ENCODE measurements at places on chromosomes 6 and 20.

DNA sequence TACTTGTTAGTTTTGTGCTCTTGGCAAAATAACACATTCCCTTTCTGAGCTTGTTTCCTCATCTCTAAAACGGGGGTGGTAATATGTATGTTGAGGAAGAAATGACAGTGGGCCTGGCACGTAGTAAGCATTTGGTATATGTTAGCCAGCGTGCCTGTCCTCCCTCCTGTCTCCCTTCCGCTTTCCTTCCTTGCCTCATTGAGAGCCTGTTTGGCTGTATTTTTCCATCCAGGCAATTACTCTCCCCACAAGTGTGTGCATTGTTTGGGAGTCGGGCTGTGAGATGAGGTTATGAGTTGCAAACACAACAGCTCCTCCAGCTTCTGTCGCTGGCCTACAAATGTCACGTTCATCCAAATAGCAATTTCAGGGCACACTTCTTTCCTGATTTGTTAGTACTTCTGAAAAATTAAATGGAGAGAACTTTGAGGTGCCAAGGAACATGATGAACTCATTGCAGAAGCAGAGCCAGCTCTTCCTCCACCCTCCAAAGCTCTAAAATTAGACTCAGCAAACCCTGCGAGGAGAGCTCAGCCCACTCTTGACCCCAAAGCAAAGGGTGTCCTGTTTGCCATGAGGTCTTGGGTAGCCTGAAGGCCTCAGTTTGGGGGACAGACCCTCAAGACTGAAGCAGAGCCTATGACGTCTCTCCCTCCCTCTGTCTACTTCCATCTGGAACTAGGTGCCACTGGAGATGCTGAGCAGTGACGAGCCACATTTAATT, 50.7 kb upstream of the TOX2 start:
- no peak for DNase-seq

DNA sequence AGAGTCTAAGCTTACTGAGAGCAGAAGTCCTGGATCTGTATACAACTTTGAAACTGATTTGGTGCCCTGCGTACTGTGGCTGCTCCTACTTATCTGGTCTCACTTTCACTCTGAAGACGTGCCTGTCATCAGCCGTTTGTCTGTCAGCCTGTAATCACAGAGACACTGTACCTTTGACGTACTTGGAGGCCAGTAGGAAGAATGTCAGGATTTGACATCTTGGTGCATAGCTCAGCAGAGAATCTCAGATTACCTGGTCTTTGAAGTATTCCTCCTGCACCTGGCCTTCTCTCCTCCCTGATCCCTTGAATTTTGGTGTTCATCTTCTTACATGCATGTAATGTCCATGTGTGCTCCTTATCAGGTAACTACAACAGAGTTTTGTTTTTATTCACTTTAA, 37.7 kb downstream of the DSE start:
- no peak for DNase-seq

- DNase-seq = no peak
Observed at GRCh38 chr6:43736211-43736786, 33.7 kb upstream of the VEGFA start.

- peak; percentile 96 for DNase-seq
Observed at GRCh38 chr20:44210406-44211176, at the start of gene OSER1. Gene OSER1, minus strand, starts transcription at chr20:44210771. Its CDS starts 3,814 bp downstream, at chr20:44206957.

DNA sequence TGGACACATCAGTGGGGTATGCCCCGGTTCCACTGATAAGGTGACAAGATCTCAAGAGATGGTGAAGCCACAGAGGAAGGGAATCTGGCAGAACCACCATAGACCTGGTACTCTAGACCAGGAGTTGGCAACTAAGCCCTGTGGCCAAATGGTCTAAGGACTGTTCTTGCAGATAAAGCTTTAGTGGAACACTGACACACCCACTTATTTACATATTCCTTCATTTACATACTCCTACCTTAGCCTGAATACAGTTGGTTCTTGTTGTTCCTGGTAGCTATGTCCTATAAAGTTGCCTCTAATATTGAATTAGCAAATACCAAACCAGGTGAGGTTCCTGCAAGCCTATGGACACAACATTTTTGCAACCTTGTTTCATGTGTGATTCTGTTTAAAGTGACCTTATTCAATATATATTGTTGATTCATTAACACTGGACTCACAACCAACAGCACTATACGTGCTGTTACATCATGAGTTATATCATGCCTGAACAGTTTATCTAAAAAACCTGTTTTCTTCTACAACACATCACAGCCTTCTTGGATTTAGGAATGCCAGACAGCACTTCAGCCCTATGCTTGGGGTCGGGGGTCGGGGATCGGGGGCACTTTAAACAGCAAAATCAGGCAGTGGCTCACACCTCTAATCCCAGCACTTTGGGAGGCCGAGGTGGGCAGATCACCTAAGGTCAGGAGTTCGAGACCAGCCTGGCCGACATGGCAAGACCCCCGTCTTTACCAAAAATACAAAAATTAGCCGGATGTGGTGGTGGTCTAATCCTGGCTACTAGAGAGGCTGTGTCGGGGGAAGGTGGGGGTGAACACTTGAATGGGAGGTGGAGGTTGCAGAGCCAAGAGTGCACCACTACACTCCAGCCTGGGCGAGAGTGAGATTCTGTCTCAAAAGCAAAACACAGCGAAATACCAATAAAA, 2.5 kb downstream of the CCDC167 start:
- DNase-seq = no peak

DNA sequence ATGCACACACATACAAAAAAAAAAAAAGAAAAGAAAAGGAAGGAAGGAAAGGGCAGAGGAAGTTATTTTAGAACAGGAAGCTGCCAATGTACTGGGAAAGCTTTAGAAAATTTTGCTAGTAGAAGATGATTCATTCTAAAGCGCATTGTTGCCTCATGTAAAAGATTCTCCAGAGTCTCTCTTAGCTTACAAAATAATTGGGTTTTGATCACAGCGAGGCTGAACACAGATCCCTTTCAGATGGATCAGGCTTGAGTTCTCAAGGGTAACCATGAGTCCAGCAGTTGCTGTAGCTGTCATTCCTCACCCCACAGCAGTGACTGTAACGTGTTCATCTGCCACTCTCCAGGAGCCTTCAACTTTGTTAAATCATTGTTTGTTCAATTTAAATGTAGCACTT, 81.9 kb downstream of the PHACTR2 start:
- no peak for DNase-seq

- no peak for DNase-seq
Observed at GRCh38 chr20:48880981-48881657, 40.4 kb upstream of the ARFGEF2 start.

- DNase-seq = no peak
Observed at GRCh38 chr20:48722737-48723191, 105.0 kb downstream of the PREX1 start.

- DNase-seq = no peak
Observed at GRCh38 chr6:159398633-159399032, 229.4 kb downstream of the FNDC1 start.

DNA sequence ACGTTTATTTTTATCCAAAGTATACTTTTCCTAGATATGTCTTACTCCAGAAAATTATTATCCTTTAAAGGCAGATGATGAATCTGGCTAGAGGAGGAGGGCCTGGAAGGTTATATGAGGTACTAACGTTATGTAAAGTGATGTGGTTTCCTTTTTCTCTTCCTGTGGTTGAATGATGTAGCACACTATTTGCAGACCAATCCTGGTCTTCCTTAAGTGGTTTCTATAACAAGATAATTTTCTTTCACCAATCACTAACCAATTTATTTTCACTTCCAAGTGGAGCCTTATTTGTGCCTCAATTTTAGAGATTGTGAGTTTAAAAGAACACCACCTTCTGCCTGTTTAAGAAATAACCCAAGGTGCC, 154.6 kb upstream of the SOX4 start:
- no peak for DNase-seq

GRCh38 chr6:170421921-170422320, 115.4 kb downstream of the FAM120B start:
- DNase-seq = no peak

GRCh38 chr6:34370361-34370760, 22.1 kb downstream of the NUDT3 start:
- DNase-seq = no peak

GRCh38 chr20:25529295-25529951, 55.9 kb downstream of the NINL start:
- no peak for DNase-seq

GRCh38 chr6:111603040-111603439, 2.6 kb downstream of the TRAF3IP2 start:
- DNase-seq = no peak

DNA sequence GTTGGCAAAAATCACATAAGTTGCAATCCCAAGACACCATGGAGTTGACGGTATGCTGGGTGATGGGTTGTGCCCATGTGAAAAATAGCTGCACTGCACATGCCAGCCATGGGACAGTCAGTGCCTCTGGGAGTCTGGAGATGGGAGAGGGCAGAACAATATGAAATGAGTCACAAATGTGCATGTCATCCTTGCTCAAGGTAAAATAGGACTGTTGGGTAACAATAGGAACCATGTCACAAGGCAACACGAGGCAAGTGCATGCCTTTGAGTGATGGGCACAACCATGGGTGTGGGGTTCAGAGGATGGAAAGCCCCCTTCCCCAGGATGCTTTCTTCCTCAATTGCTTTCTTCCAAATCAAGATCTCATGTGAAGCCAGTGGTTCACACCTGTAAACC, 70.5 kb upstream of the PIM1 start:
- no peak for DNase-seq

DNA sequence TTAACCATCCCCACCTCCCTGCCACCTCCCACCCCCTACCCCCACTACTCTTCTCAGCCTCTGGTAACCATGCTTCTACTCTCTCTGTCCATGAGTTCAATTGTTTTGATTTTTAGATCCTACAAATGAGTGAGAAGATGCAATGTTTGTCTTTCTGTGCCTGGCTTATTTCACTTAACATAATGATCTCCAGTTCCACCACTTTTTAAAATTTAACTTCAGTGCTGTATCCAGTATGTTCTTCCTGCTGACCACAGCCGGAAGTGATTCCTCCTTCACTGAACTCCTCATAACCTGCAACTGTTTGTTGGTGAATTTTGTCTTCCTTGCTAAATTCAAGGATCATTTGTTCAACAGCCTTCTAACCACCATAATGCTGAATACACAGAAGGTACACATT, 3.9 kb downstream of the MAP7 start:
- DNase-seq = no peak

GRCh38 chr20:25194333-25194972, 1.1 kb upstream of the ENTPD6 start:
- no peak for DNase-seq

GRCh38 chr6:33324125-33324524, 6.6 kb upstream of the ZBTB22 start:
- no peak for DNase-seq

- no peak for DNase-seq
Observed at GRCh38 chr6:130827247-130828149, at the start of gene SMLR1. Gene SMLR1, plus strand, starts transcription at chr6:130827406. Its CDS starts 8 bp downstream, at chr6:130827414.

DNA sequence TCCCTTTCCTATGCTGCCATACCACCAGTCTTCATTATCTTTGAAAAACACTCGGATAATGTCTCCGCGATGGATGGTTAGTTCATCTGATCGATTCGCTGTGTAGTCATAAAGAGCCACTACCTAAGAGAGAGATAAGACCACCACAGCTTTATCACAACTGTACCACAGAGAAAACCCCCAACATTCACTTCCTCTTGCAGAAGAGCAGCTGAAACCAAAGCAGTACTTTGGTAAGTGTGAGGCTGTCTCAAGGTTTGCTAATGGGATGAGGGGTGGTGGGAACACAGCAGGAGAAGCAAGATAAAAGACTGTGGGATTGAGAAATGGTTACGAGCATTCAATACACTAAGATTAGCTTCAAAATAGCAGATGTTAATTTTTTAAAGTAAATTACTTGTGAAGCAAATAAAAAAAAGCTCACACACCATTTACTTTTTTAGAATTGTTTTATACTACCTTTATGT, 142.1 kb downstream of the MYB start:
- DNase-seq = no peak

DNA sequence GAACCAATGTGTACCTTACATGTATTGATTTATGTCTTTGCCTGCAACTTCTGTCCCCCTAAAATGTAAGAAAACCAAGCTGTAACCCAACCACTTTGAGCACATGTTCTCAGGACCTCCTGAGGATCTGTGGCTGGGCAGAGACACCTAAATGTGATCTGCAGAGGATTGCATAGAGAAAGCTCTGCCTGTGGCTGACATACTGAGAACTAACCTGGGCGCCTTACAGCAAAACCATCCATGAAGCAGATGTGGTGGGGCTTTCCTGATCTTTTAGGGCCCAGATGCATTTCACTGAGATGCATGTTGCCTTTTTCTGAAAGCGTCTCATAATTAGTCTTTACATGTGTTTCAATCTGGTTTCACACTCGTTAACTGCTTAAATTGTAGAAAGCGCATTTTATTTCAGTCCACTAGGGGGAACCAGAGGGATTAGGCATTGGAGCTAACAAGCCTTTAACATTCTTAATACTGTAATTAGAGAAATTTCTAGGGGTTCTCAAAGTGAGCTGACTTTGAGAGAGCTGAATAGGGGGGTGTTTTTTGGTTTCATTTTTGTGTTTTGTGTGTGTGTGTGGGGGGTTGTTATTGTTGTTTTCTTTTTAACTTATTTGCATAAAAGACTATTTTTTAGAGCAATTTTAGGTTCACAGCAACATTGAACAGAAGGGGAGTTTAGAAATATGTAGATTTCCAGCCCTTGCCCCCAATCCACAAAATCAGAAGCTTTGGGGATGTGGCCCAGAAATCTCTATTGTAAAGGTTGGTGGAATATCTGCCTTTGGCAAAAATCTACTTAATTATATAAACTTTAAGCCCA, 50.9 kb upstream of the FAM184A start:
- DNase-seq = no peak

GRCh38 chr20:36937402-36937770, 14.1 kb downstream of the SAMHD1 start:
- DNase-seq = no peak

- DNase-seq = no peak
Observed at GRCh38 chr6:100465701-100466409, 1.1 kb upstream of the SIM1 start.

DNA sequence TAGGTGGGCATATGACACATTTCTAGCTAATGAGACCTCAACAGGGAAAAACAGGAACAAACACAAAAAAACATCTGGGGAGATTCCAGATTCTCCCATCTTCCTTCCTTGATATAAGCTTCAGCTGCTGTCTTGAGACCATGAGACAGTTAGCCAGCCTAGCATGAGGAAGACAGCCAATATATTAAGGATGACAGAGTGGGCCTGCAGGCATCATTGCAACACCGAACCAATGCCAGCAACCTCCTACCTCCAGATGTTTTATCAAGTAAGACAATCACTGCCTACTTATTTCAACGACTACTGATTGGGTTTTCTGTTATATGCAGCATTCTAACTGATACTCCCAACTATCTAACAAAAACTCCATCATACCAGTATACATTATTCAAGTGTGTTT, 119.0 kb downstream of the ISM1 start:
- no peak for DNase-seq

DNA sequence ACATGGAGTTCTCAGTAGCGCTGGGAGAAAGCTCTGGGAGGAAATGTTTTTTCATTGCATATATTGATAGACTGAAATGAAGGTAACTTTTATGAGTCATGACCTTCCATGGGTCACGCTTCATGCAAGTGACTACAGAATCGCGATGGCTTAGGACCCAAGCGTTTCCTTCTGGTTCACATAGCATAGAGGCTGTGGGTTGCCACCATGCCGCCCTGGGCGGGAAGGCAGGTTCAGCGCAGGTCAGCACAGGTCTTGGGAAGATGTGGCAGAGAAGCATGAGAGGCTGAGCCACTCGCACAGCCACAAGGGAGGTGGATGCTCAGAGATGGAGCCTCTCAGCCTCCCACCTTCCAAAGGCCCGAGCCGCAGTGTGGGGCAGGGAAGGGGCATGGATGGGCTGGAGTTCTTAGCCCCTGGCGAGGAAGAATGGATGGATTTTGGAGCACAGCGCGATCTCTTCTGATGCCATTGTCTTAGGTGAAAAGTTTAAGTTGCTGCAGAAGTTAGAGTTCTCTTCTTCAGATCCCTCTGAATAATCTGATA, 219.5 kb downstream of the SMOC2 start:
- DNase-seq = no peak
